ENCODE measurements at places on chromosomes 12 and 14. TPM values are rescaled to one million over a fixed set of nuclear protein-coding genes. Genes with fewer than 3 reads are reported as not detected.
A peak's percentile ranks its signal among the peaks of the same experiment; 100 is the strongest.

- H3K4me1 ChIP-seq, result no peaks in the 10 kb centered on the region
- H3K4me3 ChIP-seq, result no peak overlapping the region
- H3K27ac ChIP-seq, result no peak overlapping the region
Observed at GRCh38 chr12:9346866-9347327, 138.7 kb upstream of the PZP start.

- H3K4me1 ChIP-seq, result no peaks in the 10 kb centered on the region
- no peak overlapping the region for H3K27ac ChIP-seq
- H3K4me3 ChIP-seq, result no peak overlapping the region
- H3K36me3 ChIP-seq, result no peaks in the 10 kb centered on the region
Observed at GRCh38 chr12:102526656-102527055, 46.3 kb upstream of the IGF1 start.

GRCh38 chr12:124795081-124795948, 68.3 kb downstream of the SCARB1 start:
- H3K4me1 ChIP-seq, result no peaks in the 10 kb centered on the region
- H3K27me3 ChIP-seq, result no peaks in the 10 kb centered on the region
- H3K27ac ChIP-seq, result no peak overlapping the region
- DNase-seq, result no peak

GRCh38 chr12:47302111-47302671, 222.4 kb upstream of the AMIGO2 start:
- no peak overlapping the region for H3K27ac ChIP-seq
- H3K4me3 ChIP-seq, result no peak overlapping the region
- no peaks in the 10 kb centered on the region for H3K36me3 ChIP-seq
- no peak for DNase-seq
- peaks cover 4% of the 10 kb centered on the region for H3K4me1 ChIP-seq
- H3K27me3 ChIP-seq, result no peaks in the 10 kb centered on the region

GRCh38 chr14:90728951-90729350, 87.3 kb downstream of the TTC7B start:
- DNase-seq, result no peak
- peaks cover 5% of the 10 kb centered on the region for H3K4me1 ChIP-seq
- no peak overlapping the region for H3K4me3 ChIP-seq
- H3K27me3 ChIP-seq, result no peaks in the 10 kb centered on the region

- no peaks in the 10 kb centered on the region for H3K27me3 ChIP-seq
- H3K36me3 ChIP-seq, result no peaks in the 10 kb centered on the region
- no peak for DNase-seq
- H3K27ac ChIP-seq, result no peak overlapping the region
Observed at GRCh38 chr14:88995437-88996198, 171.2 kb downstream of the TTC8 start.

DNA sequence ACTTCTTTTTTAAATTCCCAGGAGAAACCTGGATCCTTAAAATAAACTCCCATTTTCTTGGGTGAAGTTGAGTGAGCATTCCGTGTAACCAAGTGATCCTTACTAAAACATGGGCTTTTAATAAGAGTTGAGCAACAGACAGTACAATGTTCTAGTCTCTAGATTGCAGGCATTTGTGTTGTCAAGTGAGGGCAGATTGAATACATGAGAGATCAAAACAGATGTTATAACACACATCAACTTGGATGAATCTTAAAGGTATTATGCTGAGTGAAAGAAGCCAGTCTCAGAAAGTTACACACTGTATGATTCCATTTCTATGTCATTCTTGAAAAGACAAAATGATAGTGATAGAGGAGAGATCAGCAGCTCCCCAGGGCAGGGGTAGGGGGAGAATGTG, 213.9 kb upstream of the CCDC196 start:
- no peaks in the 10 kb centered on the region for H3K4me1 ChIP-seq
- H3K27ac ChIP-seq, result no peak overlapping the region
- DNase-seq, result no peak
- no peaks in the 10 kb centered on the region for H3K36me3 ChIP-seq

DNA sequence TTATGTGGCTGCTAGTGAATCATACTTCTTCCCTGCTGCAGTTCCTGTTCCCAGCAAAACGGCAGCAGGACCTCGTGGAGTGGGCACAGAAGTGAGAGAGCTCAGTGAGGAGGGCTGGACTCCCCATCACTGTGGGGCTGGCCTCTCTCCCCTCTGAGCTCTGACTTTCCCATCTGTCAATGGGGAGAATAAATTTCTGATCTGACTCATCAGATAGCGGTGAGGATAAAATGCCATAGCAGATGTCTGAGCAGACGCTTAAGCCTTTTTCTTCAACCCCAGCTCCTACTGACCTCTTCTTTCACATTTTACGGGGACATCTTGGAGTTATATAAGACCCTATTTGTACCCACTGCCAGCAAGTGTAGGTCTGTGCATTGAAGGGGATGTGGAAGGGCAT, 116.6 kb downstream of the CRACR2A start:
- H3K27ac ChIP-seq, result no peak overlapping the region
- no peak overlapping the region for H3K4me3 ChIP-seq
- no peak for DNase-seq

DNA sequence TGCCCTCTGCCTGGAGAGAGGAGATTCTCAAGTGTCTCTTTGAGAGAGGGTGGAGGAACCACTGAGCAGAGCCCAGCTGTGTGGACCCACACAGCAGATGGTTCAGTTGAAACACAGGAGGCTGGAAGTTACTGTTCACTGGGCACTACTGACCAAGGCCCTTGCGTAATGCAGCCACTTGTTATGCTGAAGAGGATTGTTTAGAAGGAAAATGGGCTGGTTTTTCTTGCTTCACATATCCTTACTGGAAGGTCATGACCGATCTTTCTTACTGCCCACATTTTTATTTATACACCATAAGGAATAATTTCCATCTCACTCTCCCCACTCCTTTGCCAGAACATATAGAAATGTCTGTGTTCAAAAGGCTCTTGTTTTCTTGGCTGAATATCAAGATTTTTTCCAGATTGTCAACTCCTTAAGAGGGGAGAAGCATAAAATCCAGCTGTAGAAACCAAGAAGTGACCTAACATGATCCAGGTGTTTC, 375.1 kb upstream of the DDHD1 start:
- no peak for DNase-seq
- no peaks in the 10 kb centered on the region for H3K36me3 ChIP-seq
- H3K27ac ChIP-seq, result no peak overlapping the region
- H3K4me1 ChIP-seq, result no peaks in the 10 kb centered on the region

GRCh38 chr14:89266754-89267153, 150.3 kb downstream of the FOXN3 start:
- H3K4me1 ChIP-seq, result no peaks in the 10 kb centered on the region
- DNase-seq, result no peak
- no peak overlapping the region for H3K27ac ChIP-seq
- no peaks in the 10 kb centered on the region for H3K27me3 ChIP-seq
- H3K4me3 ChIP-seq, result no peak overlapping the region

- DNase-seq, result no peak
- H3K27me3 ChIP-seq, result peaks cover 11% of the 10 kb centered on the region
- H3K4me1 ChIP-seq, result no peaks in the 10 kb centered on the region
- H3K27ac ChIP-seq, result no peak overlapping the region
- no peaks in the 10 kb centered on the region for H3K36me3 ChIP-seq
Observed at GRCh38 chr12:96880220-96880619, 26.8 kb upstream of the NEDD1 start.

- H3K4me1 ChIP-seq, result no peaks in the 10 kb centered on the region
- no peaks in the 10 kb centered on the region for H3K36me3 ChIP-seq
- no peak for DNase-seq
- no peak overlapping the region for H3K4me3 ChIP-seq
- no peak overlapping the region for H3K27ac ChIP-seq
Observed at GRCh38 chr14:51533872-51534553, 117.7 kb upstream of the FRMD6 start.

- no peak for DNase-seq
- no peak overlapping the region for H3K27ac ChIP-seq
- H3K27me3 ChIP-seq, result no peaks in the 10 kb centered on the region
- no peaks in the 10 kb centered on the region for H3K36me3 ChIP-seq
Observed at GRCh38 chr14:42628602-42629001, 1021.9 kb downstream of the LRFN5 start.

DNA sequence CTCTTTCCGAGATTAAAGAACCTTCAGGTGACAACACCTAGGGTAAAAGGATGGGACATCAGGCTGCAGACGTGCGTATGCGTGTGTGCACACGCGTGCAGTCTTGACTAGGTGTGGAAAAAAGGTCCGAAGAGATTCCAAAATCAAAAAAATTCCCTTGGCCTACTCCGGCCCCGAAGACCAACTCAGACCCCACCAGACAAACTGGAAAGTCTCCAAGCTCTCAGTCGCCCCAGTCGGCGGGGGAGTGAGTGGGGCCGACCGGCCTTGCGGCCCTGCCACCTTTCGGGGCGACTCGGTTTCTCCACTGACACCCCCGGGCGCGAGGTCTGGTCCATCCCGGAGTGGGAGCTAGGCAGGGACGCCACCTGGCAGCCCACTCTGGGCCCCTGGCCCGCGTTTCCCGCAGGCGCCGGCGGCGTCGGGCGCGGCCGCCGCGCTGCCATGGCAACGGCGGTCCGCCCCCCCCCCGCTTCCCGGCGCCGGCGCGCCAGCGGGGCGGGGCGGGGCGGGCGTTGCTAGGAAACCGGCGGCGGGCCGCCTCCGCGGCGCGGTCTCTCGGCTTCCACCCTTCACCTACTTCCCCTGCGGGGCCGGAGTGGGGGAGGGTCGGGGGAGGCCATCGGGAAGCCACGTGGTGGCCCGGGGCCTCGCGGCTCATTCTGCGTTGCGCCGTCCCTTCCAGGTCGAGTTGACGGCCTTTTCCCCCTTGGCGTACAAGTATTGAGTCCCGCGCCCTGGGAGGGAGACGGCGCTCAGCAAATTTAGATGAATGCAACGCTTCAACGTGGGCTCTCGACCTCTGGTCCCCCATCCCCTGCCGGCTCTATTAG, 253.1 kb downstream of the EFCAB11 start:
- peak overlapping the region; percentile 48 for H3K4me3 ChIP-seq
- no peaks in the 10 kb centered on the region for H3K4me1 ChIP-seq
- no peak overlapping the region for H3K27ac ChIP-seq
- DNase-seq, result peak; percentile 63

GRCh38 chr12:57607958-57608663, 3.1 kb upstream of the ARHGEF25 start:
- H3K4me1 ChIP-seq, result peaks cover 23% of the 10 kb centered on the region
- peaks cover 3% of the 10 kb centered on the region for H3K36me3 ChIP-seq

GRCh38 chr12:25979059-25979458, 20.6 kb downstream of the RASSF8 start:
- H3K4me3 ChIP-seq, result no peak overlapping the region
- no peaks in the 10 kb centered on the region for H3K4me1 ChIP-seq
- no peak for DNase-seq
- H3K27ac ChIP-seq, result no peak overlapping the region

DNA sequence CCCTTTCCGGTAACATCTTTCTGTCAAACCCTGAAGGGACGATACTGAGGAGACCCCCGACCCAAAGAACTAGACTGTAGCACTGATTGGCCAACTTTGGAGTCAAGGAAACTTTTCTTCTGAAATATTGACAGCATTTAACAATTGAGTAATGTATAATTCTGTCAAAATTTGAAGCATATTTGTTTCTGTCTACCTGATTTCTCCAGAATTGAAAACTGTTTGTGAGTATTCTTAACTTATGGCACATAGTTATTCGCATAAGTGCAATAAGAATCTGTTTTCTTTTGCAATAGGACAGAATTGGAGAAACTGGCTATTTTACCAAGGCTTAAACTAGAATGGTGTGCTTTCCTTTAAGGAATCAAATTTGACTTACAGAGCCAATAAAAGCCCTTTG, 267.1 kb upstream of the FOXN3 start:
- H3K4me3 ChIP-seq, result no peak overlapping the region
- H3K27ac ChIP-seq, result no peak overlapping the region
- no peaks in the 10 kb centered on the region for H3K4me1 ChIP-seq

- no peak for DNase-seq
- H3K27ac ChIP-seq, result no peak overlapping the region
- no peaks in the 10 kb centered on the region for H3K4me1 ChIP-seq
- H3K36me3 ChIP-seq, result no peaks in the 10 kb centered on the region
- H3K27me3 ChIP-seq, result no peaks in the 10 kb centered on the region
Observed at GRCh38 chr12:12495536-12495935, 67.1 kb downstream of the DUSP16 start.

DNA sequence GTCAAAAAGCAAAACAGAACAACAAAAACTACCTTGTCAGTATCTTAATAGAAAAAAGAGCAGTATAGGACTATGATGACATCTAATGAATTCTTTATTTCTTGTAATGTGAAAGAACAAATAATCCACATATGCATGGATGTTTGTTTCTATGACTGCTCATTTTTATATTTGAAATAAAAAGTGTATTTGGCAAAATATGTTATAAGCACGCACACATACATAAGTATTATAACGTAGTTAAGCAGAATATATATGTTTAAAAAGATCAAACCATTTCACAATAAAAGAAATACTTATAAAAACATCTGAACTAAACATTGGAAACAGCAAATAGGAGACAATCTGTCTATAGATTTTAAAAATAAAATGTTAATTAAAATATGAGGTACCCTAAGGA, 74.8 kb downstream of the MIPOL1 start:
- no peak overlapping the region for H3K27ac ChIP-seq
- no peak overlapping the region for H3K4me3 ChIP-seq
- no peak for DNase-seq

GRCh38 chr14:100404419-100404818, 81.3 kb downstream of the SLC25A47 start:
- no peak overlapping the region for H3K27ac ChIP-seq
- no peaks in the 10 kb centered on the region for H3K36me3 ChIP-seq
- no peaks in the 10 kb centered on the region for H3K27me3 ChIP-seq
- peaks cover 54% of the 10 kb centered on the region for H3K4me1 ChIP-seq
- DNase-seq, result no peak

Gene SERPINA1
- total RNA-seq, result not detected

Gene CCDC175
- total RNA-seq, result not detected

Gene CFAP73
- total RNA-seq, result not detected

Gene C3AR1
- 3.5 TPM for total RNA-seq

Gene KRT85
- total RNA-seq, result not detected

Gene ZFHX2
- 4.8 TPM for total RNA-seq

Gene KRT79
- total RNA-seq, result not detected

Gene LBHD2
- 0.99 TPM for total RNA-seq

Gene RNASE1
- total RNA-seq, result not detected

Data from A673 (cell line).